Activated B cell treated with CpG ODN at 0.5 μM for 24 hours (primary cell): ENCODE measurements at places on chromosomes 16 and 17.

- no peak for DNase-seq
Observed at GRCh38 chr17:16942141-16943031, 29.5 kb downstream of the TNFRSF13B start.

GRCh38 chr17:43766413-43767052 is 7.9 kb upstream of the SOST start:
- DNase-seq, result no peak

GRCh38 chr16:87701505-87701921 is 64.3 kb downstream of the KLHDC4 start:
- peak; percentile 61 for DNase-seq

DNA sequence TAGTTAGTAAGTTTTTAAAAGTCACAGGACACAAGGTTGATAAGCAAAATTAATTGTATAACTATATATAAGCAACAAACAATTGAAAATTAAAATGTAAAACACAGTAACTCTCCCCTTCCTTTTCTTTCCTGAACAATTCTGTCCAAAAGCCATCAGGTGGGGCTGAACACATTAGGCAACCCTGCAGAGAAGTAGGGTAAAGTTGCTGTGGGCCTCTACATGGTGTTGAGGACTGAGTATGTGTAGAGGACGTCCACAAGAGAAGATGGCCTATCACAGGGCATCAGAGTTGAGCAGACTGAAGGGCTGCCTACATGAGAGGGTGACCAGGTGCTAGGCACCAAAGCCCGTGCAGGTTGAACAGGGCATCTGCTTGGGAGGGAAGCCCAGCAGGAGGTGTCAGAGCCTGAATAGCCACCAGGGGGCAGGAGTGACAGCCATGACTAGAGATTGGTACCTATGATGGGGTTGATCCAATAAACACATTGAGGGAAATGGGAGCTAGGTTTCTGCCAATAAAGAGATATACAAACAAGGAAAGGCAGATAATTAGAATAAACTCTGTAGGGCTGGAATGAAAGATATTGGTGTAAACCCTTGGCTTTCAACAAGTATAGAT is 415.1 kb downstream of the NPIPA8 start:
- DNase-seq, result peak; percentile 21

DNA sequence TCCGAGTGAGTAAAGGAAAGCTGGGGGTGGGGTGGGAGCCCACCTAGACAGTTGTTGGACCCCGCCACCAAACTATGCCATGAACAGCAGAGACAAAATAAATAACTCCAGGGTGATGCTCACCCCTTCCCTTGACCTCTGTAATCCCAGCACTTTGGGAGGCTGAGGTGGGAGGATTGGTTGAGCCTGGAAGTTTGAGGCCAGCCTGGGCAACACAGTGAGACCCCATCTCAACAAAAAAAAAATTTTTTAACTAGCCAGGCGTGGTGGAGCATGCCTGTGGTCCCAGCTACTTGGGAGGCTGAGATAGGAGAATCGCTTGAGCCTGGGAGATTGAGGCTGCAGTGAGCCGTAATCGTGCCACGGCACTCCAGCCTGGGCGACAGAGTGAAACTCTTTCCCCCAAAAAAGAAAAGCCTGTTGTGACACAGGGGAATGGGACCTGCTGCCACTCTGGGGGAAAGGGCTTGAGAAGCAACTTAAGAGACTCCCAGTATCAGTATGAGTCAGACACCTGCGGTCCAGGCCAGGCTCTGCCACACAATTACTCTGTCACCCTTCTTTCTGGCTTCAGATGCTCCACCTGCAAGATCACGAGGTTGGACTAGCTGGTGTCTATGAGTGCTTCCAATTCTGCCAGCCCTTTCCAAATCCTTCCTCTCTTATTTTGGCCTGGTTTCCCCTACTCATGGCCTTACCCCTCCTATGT is 5.0 kb downstream of the SGCA start:
- DNase-seq, result no peak

DNA sequence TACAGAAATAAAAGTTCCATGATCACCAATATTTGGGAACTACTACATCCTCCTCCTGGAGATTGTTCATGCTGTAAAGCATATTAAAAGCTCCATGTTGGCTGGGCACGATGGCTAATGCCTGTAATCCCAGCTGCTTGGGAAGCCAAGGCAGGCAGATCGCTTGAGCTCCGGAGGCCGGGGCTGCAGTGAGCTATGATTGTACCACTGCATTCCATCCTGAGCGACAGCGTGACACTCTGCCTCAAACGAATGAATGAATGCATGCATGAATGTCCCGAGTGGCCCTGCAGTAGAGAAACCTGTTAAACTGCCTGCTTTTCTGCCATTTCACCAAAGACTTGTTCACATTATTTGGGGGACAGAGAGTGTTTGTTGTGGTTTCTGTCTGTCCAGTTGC is 15.0 kb downstream of the CNEP1R1 start:
- DNase-seq, result no peak

GRCh38 chr17:75635610-75636202 is 2.5 kb downstream of the SMIM5 start:
- no peak for DNase-seq

DNA sequence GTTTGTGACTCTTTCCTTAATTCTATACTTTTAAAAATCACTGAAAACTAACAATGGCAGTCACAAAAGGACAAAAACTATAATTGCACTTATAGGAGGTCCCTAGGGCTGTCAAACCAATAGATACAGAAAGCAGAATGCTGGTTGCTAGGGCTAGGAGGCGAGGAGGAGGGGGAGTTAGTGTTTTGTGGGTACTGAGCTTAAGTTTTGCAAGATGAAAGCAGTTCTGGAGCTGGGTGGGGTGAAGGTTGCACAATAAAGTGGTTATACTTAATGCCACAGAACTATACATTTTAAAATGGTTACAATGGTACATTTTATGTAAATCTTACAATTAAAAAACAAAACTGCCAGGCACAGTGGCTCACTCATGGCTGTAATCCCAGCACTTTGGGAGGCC is 27.3 kb downstream of the NUBP1 start:
- no peak for DNase-seq

DNA sequence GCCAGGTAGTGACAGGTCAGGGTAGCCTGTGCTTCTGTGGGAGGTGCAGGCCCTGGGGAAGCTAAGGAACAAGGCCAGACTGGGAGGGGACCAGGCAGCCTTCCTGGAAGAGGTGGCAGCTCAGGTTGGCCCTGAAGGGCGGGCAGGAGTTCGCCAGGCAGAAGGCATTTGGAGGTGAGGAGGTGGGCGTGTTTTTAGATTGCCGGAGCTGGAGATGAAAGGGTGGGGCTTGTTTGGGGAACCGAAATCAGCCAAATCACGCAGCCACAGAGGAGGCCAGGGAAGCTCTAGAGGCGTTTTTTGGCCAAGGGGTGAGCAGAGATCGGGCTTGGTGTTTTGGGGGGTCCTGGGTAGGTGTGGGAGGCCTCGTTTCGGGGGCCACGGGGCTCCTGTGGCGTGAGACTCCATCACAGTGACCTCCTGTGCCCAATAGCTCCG is 7.6 kb downstream of the ADCY7 start:
- DNase-seq, result no peak

- DNase-seq, result no peak
Observed at GRCh38 chr16:68487669-68488068, 39.4 kb upstream of the SMPD3 start.

DNA sequence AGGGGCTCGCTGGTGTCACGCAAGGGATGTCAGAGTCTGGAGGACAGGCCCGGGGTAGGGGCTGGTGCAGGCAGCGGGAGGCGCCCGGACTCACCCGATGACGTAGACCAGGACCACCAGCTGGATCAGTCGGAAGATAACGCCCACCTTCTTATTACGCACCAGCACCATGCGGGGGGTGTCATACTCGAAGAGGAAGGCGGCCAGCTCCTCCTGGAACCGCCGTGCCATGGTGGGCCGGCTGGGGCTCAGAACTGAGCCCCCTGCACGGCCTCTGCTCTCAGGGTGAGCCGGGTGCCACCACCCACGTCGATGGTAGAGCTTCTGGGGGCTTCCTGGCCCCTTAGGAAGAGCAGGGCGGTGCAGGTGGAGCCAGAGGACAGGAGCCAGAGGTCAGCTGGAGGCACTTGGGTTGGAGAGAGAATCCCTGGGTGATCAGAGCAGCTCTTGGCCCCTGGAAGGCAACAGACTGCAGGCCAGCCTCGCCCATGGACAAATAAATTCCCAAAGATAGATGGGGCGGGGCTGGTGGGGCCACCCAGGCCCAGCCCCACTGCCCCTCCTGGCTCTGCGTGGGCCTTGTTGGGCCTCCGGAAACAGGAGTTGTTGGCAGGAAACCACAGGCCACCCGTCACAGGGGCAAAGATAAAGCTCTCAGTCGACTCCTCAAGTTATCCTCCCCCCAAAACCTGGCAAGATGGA is at the start of gene P2RX1:
TSS of gene P2RX1 (minus strand) at position 471 of the 702 bp plus-strand sequence. CDS start at position 231, 240 bp downstream.
- DNase-seq, result peak; percentile 46

GRCh38 chr17:46916211-46916610 is 6.7 kb upstream of the GOSR2 start:
- DNase-seq, result no peak
